NCI-H1436 treated with DMSO at 0.1 percent for 48 hours (cell line): ENCODE measurements at places on chromosomes 4 and X.

- DNase-seq, result no peak
Measured at GRCh38 chr4:86685401-86685800, 91.3 kb downstream of the PTPN13 start.

GRCh38 chr4:148016063-148016637 lies 284.3 kb downstream of the ARHGAP10 start:
- DNase-seq, result no peak

- DNase-seq, result no peak
Measured at GRCh38 chr4:80540785-80541469, 205.4 kb downstream of the CFAP299 start.

DNA sequence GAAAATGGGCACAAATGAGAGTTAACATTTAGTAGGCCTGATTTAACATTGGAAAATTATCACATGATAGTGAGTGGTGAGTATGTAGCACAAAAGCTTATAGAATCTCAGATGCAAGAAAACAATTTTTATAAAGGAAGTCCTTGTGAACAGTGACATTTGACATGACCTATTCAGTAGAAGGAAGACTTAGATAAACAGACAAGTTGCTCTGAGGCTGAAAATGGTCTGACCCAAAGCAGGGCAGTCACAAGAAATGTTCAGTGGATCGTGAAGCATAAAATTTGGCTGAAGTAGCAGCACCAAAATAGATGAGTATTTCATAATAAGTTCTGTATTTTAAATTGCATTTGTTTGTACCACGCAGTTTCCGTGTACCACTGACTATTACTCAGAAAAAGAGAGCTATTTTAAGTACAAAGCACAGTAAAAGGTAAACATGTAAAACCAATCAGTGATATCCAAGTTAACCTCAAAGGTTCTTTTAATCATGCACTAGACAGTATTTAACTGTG lies 605.7 kb upstream of the PABPC4L start:
- DNase-seq, result no peak

- DNase-seq, result no peak
Measured at GRCh38 chr4:29565256-29565655, 1154.9 kb upstream of the PCDH7 start.

GRCh38 chr4:14035076-14035475 lies 407.6 kb upstream of the BOD1L1 start:
- DNase-seq, result no peak

DNA sequence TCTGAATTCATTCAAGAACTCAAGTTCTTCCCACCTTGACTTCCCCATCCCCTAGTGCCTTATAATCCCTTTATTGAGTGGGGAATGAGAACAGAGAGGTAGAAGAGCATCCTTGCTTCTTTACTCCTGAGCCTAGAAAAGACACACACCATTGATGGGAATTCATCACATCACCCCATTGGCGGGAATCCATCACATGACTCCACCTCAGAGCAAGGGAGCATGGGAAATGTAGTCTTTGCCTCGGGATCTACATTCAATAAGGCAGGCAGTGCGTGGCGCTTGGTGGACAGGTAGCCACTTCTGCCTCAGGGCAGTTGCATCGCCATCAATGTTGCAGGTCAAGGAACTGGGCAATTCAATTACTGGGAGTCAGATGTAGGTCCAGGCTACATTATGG lies 50.7 kb downstream of the MXRA5 start:
- no peak for DNase-seq

- DNase-seq, result no peak
Measured at GRCh38 chr4:152168987-152169616, 366.8 kb downstream of the FBXW7 start.

DNA sequence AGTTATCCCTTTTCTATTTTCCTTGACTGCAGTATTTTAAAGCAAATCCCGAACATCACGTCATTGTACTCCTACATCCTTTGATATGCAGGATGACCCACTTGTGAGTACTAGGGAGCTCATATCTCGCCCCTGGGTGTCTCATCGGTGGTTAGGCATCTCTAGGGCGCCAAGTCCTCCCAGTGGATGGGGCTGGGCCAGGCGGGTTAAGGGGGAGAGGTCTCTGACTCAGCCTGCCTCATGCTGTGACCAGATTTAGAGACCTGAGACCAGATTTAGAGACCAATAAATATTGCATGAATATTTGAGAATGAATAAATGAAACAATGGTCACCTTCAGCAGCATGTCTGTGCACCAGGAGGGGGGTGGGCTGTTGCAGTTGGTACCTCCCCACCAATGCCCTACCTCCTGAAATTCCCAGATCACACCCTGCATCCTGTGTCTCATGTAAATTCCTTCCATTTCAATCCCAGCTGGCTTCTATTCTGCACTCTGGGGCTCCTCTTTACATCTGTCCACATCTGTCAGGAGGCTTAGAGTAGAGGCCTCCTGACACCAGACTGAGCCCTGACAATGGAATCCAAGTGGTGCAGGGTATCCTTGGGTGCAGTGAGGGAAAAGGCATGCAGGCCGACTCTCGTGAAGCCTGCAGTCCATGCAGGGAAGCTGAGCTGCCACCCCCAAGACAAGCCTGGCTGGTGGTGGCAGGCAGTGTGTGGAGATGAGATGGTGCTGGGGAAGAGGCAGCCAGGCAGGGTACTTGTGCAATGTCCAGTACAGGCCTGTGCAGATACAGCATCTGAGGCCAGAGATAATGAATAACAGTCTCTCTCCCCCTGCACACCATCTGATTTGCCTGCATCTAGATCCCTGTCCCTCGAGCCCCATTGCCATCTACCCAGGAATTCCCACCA lies 5.2 kb downstream of the APLN start:
- no peak for DNase-seq

- no peak for DNase-seq
Measured at GRCh38 chr4:124437853-124438495, 274.6 kb downstream of the ANKRD50 start.

- DNase-seq, result no peak
Measured at GRCh38 chr4:82810176-82810575, 11.6 kb upstream of the SCD5 start.

DNA sequence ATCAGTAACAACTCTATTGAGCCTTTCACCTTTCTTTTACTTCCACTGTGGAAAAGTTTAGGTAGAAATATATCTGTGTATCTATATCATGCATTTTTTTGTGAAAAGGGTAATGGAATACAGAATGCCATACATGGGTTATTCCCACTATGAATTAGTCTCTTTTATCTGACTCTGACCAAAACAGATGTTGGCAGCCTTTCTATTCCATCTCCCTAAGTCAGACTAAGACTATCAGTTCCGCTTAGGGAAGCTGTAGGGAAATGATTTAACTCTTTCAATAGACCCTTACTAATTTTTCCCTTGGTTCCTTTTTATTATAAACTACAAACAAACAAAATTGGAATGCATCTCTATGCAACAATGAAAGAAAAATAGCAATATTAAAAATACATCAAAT lies 92.3 kb upstream of the LEF1 start:
- no peak for DNase-seq

- DNase-seq, result no peak
Measured at GRCh38 chr4:6307230-6307629, 37.6 kb downstream of the WFS1 start.

DNA sequence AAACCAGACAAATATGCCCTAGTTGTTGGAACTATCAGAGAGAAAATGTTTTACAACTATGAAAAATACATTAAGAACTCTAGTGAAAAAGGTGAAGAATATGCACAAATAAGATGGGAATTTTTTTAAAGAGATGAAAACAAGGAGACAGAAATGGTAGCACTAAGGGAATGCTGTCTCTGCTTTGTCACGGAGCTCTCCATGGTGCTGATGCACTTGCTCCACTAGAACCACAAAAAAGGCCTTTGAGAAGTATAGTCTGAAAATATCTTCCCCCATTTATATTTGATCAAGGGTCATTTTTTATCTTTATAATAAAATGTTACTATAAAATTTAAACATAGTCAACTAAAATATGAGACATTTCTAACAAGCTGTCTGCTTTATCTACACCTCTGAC lies 1655.5 kb upstream of the AGA start:
- no peak for DNase-seq

DNA sequence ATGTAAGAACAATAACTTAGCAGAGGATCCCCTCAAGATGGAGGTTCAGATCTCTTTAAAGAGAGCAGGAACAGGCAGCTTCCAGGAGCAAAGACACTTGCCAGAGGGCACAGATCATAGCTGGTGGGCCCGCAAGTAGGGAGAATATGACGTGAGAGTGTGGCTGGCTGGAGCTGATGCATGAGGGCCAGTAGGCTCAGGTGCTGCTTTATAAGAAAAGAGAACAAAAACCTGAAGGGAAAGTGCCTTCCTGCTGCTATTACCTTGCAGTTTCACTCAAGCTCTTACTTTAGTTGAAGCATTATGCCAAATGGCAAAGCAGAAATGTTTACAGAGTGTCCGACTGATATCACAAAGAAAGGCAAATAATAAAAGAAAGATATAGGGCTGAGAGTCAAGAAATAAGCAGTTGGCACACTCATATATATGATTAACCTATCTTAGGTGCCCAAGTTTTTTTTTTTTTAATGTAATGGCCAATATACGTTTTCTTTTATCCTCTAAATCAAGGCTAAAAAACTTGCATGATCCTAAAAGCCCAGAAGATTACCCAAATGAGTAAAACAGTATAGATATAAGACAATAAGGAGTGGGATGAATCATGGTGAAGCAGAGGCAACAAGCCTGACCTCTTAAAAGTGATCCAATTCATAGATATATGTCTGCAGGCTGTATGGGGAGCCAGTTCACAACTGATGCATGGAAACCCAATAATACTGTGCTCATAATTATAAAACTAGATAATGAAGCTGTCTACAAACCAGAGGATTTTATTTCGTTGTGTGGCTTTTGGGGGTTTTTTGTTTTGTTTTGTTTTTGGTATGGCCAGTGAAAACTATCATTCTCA lies 12.6 kb downstream of the NR0B1 start:
- no peak for DNase-seq

DNA sequence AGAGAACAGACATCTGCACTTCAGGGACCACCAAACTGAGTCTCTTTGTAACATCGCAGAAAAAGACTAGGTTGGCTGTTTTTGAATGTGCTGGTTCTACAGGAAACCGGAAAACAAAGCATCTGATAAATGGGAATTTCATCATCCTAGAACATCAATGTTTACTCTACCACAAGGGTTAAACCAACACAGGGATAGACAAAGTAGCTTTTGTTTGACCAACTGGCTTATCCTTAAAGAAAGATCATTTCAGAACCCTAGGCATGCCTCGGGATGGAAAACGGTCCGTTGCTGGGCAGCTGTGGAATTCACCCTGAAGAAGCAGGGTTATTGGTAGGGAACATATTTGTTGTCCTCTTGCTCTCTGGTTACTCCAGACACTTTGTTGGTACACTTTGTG lies 2355.5 kb upstream of the AGA start:
- no peak for DNase-seq

DNA sequence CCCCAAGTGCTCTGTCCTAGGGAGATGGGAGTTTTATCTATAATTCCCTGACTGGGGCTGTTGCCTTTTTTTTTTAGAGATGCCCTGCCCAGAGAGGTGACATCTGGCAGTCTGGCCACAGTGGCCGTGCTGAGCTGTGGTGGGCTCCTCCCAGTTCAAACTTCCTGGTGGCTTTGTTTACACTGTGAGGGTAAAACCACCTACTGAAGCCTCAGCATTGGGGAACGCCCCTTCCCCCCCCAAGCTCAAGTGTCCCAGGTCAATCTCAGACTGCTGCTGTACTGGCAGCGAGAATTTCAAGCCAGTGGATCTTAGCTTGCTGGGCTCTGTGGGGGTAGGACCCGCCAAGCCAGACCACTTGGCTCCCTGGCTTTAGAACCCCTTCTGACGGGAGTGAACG lies 38.3 kb upstream of the CBLL2 start:
- no peak for DNase-seq

GRCh38 chr4:155690044-155690837 lies 23.6 kb downstream of the GUCY1A1 start:
- no peak for DNase-seq
